ENCODE measurements at places on chromosomes 1 and 21. TPM values are rescaled to one million over a fixed set of nuclear protein-coding genes. Genes with fewer than 3 reads are reported as not detected.

- no peak overlapping the region for H3K4me3 ChIP-seq
- DNase-seq, result no peak
- H3K27me3 ChIP-seq, result no peaks in the 10 kb centered on the region
- no peaks in the 10 kb centered on the region for H3K36me3 ChIP-seq
Observed at GRCh38 chr1:109523706-109524105, 14.2 kb upstream of the AMIGO1 start.

- no peaks in the 10 kb centered on the region for H3K27me3 ChIP-seq
- H3K27ac ChIP-seq, result no peak overlapping the region
- H3K4me3 ChIP-seq, result no peak overlapping the region
- no peaks in the 10 kb centered on the region for H3K36me3 ChIP-seq
- no peaks in the 10 kb centered on the region for H3K4me1 ChIP-seq
Observed at GRCh38 chr1:91623020-91623419, 122.4 kb downstream of the CDC7 start.

DNA sequence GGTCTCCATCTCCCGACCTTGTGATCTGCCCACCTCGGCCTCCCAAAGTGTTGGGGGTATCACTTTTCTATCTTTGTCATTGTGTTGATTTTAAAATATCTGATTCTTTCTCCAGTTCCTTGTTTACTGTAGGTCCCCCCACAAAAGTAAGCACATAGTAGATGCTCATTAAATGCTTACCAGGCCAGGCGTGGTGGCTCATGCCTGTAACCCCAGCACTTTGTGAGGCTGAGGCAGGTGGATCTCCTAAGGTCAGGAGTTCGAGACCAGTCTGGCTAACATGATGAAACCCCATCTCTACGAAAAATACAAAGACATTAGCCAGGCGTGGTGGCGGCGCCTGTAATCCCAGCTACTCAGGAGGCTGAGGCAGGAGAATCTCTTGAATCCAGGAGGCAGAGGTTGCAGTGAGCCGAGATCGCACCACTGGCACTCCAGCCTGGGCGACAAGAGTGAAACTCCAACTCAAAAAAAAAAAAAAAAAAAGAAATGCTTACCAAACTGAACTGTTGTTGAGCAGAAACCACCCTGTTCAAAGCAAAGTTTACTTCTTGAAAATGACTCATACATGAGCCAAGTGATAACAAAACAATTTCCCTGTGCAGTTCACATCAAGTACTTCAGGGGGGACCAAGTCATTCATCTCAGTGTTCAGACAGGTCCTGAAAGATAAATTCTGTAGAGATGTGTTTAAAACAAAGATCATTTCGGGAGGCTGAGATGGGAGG, 24.3 kb upstream of the NID1 start:
- H3K36me3 ChIP-seq, result no peaks in the 10 kb centered on the region
- DNase-seq, result no peak
- H3K4me3 ChIP-seq, result no peak overlapping the region
- no peaks in the 10 kb centered on the region for H3K4me1 ChIP-seq

GRCh38 chr21:42411197-42411869, 7.6 kb downstream of the UBASH3A start:
- no peaks in the 10 kb centered on the region for H3K36me3 ChIP-seq
- no peak overlapping the region for H3K27ac ChIP-seq
- H3K27me3 ChIP-seq, result no peaks in the 10 kb centered on the region
- H3K4me1 ChIP-seq, result peaks cover 3% of the 10 kb centered on the region

ANKRD65 gene
- 1.7 TPM for polyA plus RNA-seq

CD1E gene
- polyA plus RNA-seq, result 0.13 TPM

C1orf185 gene
- polyA plus RNA-seq, result not detected

PDZK1 gene
- polyA plus RNA-seq, result 15.1 TPM

PLA2G2F gene
- polyA plus RNA-seq, result 0.01 TPM

Data from small intestine (tissue), 16 donors.